ENCODE measurements at places on chromosomes 5 and 9.

- DNase-seq, result no peak
Measured at GRCh38 chr9:105205787-105206495, 38.5 kb upstream of the SLC44A1 start.

DNA sequence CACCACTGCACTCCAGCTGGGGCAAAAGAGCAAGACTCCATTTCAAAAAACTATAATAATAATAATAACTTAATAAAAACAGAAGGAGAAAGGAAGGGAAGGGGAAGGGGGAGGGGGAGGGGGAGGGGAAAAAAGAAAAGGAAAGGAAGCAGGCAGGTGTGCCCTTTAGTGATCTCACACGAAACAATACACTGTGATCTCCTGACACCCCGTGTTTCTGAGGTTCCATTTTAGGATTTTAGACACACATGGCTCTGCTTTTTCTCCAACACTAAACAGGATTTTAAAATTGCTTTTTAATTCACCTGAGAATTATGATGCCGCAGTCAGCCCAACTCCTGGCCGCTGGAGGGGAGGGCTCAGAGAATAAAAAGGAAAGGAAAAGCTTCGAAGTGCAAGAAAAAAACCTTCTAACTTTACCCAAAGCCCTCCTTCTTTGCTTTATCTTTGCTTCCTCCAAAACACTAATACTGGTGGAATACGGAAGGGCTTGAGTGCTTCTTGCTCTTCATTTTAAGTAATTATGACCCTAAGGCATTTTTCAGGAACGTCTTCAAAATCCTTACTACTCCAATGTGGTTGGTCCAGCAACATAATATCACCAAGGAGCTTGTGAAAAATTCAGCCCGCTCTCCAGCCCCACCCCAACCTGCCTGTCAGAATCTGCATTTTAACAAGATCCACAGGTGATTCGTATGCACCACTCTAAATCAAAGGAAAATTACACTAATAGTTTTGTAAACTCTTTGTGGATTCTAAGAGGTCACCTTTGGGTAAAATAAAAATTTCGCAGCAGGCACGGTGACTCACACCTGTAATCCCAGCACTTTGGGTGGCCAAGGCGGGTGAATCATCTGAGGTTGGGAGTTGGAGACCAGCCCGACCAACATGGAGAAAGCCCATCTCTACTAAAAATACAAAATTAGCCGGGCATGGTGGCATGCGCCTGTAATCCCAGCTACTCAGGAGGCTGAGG lies 66.0 kb downstream of the MYO10 start:
- no peak for DNase-seq

DNA sequence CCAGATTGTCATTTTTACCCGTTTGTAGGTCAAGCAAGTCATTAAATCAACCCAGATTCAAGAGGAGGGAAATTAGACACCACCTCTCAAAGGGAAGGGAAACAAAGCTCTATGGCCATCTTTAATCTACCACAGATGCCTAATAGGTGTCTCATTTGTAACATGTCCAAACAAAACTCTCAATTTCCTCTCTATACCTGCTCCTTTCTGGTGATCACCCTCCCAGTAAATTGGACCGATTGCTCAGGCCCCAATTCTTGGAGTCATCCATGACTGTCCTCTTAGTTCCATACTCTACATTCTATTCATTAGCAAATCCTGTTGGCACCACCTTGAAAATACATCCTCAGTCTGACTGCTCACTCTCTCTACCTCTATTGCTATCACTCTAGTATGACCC lies 22.1 kb upstream of the UGCG start:
- DNase-seq, result no peak

DNA sequence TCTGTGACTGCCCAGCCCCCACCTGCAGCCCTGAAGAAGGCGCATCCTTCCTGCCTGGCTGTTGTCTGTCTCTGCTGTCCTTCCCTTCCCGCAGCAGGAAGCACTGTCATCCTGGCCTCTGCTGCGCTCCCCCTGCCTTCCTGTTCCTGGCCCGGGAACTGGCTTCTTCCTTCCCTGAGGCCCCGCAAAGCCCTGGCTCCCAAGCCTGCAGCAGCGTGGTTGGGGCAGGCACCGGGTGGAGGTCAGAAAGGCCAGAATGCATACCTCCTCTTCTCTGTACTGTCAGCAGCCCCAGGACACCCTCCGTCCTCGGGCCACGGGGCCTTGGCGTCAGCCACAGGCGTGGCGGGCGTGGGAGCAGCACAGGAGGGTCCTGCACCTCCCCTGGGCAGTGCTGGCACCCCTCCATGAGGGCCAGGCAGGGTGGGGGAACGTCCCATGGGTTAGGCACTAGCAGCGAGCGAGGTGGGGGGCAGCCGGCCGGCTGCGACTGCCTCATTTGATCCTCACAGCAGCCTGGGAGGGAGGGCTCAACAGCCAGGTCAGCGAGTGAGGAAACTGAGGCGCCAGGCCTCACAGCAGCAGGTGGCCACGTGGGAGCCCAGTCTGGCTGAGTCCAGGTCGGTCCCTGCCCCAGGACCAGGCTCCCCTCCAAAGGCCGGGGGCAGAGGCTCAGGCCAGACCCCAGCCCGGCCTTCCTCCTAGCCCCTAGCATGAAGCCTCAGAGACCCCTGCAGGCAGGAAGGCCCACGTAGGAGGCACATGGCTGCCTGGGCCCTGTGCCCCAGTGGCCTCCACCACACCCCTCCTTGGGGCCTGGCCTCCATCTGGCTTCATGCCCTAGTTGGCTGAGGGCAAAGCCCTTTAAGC lies 9.4 kb downstream of the FLT4 start:
- DNase-seq, result no peak

DNA sequence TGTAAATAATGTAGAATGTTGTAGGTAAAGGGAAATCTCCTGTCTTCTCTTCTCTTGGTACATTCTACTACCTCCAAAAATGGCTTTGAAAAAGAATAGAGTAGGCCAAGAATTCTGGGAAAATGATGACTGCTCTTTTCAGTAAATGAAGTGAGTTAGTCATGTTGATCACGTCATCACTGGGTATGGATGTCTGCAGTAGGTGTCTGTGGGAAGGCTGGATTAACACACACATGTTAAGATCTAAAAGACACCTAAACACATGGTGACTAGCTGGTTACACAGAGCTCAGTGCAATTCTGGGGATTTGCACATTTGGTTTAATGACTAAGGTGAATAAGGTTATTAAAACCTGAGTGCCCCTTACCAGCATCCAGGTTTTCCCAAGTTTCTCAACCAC lies 161.5 kb downstream of the CEP120 start:
- DNase-seq, result no peak

DNA sequence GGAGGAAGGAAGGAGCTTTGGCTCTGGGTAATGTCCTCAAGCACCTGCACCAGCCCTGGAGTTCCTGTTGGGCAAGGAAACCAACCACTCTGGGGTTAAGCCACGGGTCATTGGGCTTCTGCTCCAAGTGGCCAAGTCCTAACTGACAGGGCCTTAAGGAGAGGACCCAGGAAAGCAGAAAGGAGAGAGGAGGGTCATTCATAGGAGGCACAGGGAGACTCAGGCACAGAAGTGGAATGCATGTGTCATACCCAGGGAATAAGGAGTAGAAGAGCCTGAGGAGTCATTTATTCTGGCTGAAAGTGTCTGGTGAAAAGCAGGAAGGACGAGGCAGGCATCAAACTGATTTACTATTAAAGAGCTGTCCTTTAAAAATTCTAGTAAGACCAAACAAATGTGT lies 129.2 kb downstream of the DMRT2 start:
- DNase-seq, result no peak

DNA sequence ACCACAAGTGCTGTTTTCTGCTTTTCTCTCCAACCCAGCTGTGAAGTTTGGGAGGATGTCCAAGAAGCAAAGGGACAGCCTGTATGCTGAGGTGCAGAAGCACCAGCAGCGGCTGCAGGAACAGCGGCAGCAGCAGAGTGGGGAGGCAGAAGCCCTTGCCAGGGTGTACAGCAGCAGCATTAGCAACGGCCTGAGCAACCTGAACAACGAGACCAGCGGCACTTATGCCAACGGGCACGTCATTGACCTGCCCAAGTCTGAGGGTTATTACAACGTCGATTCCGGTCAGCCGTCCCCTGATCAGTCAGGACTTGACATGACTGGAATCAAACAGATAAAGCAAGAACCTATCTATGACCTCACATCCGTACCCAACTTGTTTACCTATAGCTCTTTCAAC lies 145.2 kb downstream of the RORB start:
- DNase-seq, result no peak

- no peak for DNase-seq
Measured at GRCh38 chr9:135219676-135220600, 132.5 kb downstream of the OLFM1 start.

- no peak for DNase-seq
Measured at GRCh38 chr9:14501366-14501765, 187.4 kb upstream of the NFIB start.

DNA sequence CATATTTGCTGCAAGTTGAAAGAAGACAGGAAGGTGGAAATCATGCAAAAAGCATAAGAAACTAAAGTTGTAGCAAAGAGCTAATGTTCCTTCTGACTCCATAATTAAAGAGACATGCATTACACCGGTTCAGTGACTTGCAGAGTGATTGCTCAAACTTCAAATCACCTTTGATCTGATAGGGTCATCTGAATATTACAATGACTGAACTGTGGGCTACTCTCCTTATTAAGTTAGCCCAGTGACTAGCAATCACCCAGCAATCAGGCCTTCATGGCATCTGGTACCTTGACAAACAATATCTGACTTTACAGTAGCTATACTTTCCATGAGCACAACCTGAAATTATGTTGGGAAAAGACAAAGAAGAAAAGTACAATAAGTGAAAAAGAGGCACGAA lies 84.9 kb downstream of the NREP start:
- no peak for DNase-seq

DNA sequence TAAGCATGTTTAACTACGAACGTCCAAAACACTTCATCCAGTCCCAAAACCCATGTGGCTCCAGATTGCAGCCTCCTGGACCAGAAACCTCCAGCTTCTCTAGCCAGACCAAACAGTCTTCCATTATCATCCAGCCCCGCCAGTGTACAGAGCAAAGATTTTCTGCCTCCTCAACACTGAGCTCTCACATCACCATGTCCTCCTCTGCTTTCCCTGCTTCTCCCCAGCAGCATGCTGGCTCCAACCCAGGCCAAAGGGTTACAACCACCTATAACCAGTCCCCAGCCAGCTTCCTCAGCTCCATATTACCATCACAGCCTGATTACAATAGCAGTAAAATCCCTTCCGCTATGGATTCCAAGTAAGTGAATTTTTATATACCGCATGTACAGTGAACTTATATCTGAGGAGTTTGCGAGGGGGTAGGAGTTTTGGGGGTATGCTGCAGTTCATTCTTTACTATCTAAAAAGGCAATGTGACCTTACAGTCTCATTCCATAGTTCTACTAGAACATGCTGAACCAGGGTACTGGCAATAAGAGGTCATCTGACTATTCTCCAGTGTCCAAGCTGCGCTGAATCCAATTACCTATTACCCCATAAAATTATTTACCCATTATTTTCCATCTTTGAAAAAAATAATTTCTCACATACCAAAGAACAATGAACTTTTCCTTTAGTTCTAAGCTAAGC lies 3.1 kb downstream of the MYOT start:
- DNase-seq, result no peak

DNA sequence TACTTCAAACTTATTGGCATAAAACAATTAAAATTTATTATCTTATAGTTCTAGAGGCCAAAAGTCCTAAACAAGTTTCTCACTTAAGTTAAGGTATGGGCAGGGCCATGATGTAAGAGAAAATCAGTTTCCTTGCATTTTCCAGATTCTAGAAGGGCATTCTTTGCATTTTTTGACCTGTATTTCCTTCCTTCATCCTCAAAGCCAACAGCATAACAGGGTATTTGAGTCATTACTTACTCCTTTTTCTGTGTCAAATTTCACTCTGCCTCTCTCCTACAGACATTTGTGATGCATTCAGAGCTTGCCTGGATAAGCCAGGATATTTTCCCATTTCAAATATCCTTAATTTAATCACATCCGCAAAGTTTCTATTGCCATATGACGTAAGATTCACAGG lies 1499.0 kb downstream of the EFNA5 start:
- DNase-seq, result no peak

- DNase-seq, result no peak
Measured at GRCh38 chr5:56862909-56863308, 46.5 kb upstream of the SETD9 start.

DNA sequence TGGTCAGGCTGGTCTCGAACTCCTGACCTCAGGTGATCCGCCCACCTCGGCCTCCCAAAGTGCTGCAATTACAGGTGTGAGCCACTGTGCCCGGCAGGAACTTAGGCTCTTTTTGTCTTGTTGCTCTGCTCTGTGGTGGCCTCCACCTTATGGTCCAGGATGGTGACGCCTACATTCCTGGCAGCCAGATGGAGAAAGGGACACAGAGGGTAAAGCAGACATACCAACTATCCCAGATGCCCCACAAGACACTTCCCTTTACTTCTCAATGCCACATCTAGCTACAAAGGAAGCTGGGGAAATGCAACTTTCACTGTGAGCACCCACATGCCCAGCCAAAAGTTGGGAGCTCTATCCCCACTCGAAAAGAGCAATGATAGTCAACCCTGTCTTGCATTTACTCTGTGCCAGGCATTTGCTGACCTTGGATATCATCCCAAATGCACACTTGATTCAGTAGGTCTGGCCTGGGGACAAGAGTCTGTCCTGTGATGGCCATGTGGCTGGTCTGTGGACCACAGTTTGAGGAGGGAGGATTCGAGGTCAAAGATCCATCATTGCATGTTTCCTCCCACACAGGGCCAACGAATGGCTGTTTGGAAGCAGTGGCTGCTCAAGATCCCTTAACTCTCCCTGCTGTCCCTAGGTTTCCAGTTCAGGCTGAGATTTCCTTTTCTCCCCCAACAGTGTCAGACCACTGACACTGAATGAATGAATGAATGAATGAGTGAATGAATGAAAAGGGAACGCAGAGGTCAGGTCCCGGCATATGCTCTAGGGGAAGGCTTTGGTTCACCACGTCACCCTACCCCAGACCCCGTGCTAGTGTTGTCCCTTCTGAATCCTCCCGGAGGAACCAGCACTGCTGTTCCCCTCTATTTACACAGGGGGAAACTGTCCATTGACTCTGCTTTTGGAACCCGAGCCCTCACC lies 1.4 kb upstream of the ERGIC1 start:
- DNase-seq, result no peak

DNA sequence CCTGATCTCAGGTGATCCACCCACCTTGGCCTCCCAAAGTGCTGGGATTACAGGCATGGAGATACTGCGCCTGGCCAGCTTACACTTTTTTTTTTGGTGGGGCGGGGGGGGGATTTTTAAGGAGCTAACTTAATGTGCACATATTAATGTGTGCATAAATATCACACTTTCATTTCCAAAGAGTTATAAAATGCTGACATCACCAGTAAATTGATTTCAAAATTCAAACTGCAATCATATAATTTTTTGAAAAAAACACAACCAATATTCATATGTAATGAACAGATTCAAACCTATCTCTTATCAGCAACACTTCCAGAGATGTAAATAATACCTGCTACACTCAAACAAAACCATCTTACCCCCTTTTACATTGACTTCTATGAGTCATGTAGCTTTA lies 1006.6 kb upstream of the DMAC1 start:
- no peak for DNase-seq

GRCh38 chr5:68053202-68053601 lies 162.4 kb upstream of the PIK3R1 start:
- no peak for DNase-seq

- DNase-seq, result no peak
Measured at GRCh38 chr9:2477755-2478154, 143.8 kb upstream of the VLDLR start.

Measured in NCI-H187 (cell line).